Stromal cell of bone marrow (primary cell): ENCODE measurements at places on chromosomes 12 and 14.

GRCh38 chr14:26636561-26636960, 38.7 kb upstream of the NOVA1 start:
- DNase-seq = no peak

DNA sequence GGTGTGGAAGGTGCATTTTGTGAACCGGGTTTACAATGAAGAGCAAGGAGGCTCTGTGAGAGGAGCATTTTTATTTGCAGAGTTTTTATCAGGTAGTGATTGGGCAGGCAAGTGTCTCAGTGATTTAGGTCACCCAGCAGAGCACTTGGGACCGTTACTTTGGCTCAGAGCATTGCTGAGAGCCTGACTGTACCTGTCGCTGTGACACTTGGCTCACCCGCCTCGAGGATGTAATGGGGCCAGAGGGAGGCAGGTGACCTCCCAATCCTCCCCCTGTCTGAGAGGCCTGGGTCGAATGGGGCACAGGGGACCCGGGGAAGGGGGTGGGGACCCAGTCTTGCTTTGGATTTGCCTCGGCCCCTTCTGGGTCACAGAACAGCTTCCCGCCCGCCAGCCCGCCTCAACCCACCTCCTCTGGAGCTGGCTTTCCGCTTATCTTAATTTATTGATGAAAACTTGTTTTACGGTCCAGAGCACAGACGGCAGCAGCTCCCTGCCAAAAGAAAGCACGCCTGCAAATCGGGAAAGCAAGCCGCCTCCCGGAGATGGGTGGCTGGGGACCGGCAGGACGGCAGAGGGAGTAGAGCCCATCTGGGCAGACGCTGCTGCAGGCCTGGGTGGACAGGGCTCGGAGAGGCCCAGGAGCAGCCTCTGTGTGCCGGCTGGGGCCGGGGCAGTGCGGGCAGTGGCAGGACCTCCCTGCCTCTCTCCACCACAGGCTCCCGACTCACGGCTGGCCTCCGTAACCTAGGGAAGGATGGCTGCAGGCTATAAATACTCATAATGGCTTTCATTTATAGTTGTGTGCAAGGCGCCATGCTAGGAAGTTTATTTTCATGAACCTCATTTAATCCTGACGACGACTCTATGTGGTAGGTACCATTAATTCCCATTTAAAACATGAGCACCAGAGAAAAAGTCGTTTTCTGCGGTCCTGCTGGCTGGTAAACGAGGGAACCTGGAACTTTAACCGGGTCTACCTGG, 187.1 kb downstream of the TSPAN9 start:
- DNase-seq = no peak

DNA sequence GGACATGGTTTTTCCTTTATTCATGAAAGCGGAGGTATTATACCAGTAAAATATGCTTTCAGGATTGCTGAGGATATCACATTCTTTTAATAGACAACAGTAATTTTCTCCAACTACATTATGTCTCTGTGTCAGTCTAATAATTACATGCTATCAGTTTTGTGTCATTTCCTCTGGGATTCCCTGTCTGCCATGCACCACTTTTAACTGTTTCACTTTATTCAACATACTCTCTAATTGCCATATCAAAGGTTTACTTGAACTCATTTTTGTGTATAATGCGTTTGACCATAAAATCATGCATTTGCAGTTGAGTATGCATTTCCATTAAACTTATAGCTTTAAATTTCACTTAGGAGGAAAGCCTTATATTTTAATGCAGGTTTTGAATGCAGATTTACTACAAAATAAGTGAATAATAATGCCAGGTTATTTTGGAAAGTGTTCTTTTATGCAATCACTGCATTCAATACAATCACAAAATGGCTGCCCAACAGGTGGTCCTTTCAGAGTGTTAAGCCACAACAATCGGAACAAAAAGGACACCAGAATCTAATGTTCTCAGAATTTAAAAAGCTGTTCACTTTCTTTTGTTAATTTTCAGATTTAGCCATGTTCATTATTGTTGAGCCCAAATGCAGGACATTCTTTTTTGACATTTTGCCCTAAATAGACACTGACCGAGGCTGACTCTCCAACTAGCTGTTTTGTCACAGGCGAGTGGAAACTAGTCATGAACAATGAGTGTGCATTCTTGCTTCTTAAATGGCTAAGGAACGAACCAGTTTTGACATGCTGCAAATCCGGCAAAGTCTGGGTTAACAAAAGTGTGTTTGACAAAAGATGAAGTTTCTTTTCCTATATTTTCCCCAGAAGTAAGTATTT, 40.9 kb downstream of the MBIP start:
- no peak for DNase-seq

DNA sequence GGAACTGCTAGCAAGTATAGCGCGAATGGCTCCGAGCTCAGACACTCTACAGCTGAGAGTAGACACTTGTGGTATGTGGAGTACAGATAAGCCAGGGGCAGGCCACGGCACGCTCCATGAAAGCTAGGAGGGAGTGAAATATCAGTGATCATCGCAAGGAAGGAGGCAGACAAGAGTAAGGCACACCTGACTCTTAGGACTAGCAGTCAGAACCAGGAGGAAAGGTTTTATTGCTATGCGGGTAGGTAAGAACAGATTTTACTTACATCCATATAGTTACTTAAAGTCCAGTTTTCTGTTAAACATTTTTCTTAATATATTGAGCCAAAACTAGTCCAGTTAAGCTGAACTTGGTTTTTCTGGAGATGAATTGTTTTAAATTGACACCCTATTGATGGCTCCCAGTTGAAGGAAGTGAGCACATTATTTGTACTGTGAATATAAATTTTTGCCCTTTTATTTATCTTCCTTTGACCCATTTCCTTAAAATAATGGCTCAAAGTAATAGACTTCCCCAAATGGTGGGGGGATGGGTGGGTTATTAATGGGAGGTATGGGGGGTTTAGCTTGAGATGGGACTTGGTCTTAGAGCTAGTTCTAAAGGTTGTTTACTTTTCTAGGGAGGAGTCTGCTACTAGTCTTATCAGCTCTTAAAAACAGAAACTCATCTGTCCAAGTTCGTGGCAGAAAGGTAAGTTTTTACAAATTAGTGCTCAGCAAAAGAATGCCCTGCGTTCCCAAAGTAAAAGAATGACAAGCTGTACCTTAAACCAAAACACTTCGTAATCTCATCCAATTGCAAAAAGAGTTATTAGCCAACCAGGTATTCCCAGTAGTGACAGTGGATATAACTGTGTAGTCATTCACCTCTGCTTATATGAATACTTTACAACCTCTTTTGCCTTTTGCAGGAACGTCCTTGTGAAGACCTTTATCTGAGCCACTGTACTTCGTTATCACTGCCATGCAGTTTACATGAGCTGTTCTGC, 5.8 kb downstream of the HNRNPA1 start:
- DNase-seq = no peak

DNA sequence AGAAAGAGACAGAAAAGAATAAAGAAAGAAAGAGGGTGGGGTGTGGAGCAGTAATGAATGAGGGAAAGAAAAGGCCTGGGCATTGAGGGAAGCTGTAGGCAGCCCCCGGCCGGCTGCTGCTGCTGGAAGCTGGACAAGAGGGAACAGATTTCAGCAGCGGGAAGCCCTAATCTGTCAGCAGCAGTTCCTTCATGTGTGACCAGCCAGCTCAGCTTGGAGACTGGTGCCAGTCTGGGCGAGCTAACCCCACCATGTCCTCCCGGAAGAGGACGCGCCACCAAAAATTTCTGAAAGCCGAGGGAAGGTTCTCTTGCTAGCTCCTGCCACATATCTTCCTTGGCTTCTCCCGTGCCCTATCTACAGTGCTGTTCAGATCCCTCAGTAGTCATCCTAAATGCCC, 236.8 kb downstream of the GRIN2B start:
- DNase-seq = no peak

DNA sequence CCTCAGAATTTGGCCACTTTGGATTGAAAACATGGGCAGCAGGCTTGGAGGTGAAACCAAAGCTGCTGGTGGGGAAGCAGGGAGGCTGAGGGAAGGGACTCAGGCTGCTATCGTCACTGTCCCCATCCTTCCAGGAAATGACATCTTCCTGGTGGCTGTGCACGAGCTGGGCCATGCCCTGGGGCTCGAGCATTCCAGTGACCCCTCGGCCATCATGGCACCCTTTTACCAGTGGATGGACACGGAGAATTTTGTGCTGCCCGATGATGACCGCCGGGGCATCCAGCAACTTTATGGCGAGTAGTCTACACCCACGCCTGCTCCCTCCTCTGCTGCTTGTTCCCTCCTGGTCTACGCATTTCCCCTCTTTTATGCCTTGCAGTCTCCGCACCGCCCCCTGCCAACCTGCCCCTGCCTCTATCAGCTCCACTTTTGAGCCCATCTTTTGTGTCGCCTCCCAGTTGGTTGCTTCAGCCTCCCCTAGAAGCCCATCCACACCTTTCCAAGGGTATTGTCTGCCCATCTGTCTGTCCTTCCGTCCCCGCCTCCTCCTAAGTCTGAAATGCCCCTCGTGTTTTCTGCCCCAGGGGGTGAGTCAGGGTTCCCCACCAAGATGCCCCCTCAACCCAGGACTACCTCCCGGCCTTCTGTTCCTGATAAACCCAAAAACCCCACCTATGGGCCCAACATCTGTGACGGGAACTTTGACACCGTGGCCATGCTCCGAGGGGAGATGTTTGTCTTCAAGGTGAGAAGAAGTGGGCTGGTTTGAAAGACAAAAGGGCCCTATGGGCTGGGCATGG, 6.9 kb downstream of the MMP14 start:
- no peak for DNase-seq
